ENCODE measurements at places on chromosomes 2 and 18.

GRCh38 chr18:12036201-12036751 lies 55.0 kb downstream of the IMPA2 start:
- no peak for DNase-seq

GRCh38 chr18:26579941-26580618 lies 31.7 kb upstream of the KCTD1 start:
- DNase-seq: no peak

DNA sequence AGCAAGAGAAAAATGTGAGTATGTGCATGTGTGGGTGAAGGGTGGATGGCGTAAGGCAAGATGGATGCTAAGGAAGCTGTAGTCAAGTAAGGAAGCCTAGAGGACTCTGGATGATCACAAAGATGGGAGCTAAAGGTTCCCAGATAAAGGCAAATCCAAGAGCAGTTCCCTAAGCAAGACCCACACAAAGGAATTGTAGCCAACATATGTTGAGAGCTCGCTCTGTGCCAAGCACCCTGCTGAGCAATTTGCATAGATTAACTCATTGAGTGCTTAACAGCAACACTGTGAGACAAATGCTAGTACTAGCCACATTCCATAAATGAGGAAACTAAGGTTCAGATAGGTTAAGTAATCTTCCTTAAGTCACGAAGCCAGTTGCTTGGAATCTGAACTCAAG lies 132.6 kb downstream of the C1D start:
- peak; percentile 4 for DNase-seq

DNA sequence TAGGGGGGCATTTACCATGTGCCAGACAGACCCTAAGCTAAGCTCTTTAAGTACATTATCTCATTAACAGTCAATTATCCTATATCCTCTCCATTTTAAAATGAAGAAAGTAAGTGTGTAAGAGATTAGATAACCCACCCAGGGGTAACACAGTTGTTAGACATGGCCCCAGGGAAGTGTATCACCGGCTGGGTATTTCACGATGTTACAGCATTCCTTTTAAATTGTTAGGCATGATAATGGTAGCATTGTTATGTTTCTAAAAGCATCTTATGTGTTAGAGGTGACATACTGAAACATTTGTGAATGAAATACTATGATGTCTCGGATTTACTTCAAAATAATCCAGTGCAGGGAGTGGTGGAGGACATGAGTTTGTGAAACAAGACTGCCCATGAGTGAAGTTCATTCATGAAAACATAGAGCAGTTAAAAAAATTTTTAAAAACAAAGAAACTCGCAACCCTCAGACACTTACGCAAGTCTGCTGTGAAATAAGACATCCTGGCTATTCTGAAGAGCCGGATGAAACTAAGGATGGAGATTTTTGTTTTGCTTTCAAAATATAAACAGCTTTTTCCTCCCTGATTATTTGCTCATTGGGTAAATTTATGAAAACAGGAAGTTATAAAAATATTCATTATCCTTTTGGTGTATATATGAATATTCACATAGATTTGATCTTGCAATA lies 54.9 kb downstream of the IL1RL2 start:
- DNase-seq: no peak

DNA sequence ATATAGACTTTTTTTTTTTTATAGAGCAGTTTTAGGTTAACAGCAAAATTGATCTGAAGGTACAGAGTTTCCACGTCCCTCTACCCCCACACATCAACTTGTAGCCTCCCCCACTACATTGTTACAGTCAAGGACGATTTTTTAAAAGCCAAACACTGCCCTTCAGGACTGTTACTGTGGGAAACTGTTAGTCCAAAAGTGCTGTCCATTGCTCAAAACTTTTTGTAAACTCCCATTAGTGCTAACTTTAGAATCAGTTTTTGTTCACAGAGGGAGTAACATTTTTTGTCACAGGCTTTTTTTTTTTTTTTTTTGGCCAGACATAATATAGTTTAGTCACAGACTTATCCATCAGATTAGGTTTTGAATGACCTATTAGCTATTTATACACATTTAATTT lies 24.1 kb downstream of the ELP2 start:
- DNase-seq: no peak

- no peak for DNase-seq
These were observed 27.5 kb downstream of the CFAP36 start for GRCh38 chr2:55547001-55547400.

DNA sequence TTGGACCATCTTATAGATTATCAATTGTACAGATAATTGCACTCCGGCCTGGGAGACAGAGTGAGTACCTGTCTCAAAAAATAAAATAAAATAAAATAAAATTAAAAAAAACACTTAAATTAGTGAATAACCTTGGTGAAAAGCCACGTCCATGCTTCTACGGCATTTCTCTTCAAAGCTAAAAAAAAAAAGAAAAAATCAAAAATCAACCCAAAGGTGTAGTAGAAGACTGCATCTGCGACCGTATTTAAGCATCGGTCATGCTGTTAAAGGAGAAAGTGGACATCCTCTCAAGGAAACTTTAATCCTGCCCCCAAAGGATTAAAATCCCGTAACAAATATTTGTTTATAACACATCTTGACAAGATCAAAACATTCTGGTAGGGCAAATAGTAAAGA lies 350 bp upstream of the RNF138 start:
- no peak for DNase-seq

DNA sequence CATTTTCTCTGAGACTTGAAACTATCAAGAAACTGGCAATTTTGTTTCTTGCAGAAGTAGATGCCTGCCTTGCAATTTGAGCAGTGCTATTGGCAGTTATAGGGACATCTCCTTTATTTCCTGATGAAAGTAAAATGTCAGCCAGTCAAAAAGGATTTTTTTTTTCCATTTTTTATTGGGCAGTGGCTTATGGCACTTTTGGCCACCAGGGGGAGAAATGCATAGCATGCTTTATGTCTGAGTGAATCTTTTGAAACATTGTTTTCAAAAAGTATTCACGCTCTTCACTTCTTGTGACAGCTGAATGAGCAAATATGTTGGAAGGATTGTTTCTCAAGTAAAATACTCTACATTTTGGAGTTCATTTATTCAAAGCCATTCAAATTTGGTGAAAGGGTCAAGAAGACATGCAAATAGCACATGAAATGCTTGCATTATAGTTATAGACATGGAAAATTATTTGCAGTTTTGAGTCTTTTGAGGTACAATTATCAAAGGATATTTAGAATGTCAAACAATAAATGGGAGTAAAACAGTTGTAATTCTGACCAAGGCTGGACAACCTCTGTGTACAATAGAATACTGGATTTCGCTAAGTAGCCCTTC lies 491.0 kb downstream of the CDH2 start:
- peak; percentile 61 for DNase-seq

DNA sequence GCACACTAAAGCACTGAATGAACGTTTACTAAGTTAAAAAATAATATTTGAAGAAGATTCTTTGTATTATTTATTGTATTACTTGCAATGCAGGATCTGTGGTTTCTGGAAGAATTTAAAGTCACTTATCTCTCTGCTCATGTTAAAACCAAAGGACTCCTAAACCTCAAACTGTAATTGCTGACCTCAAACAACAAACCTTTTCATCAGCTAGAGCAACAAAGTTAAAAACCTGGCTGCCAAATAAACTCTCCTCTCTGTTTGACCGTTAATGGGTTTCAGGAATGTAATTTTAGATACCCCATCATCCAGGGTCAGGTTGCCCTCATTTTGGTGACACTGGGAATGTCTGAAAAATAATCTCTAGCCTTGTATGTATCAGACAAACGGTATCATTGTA lies 239.1 kb downstream of the TGIF1 start:
- DNase-seq: no peak

GRCh38 chr2:127081826-127082633 lies 24.9 kb downstream of the BIN1 start:
- DNase-seq: no peak

DNA sequence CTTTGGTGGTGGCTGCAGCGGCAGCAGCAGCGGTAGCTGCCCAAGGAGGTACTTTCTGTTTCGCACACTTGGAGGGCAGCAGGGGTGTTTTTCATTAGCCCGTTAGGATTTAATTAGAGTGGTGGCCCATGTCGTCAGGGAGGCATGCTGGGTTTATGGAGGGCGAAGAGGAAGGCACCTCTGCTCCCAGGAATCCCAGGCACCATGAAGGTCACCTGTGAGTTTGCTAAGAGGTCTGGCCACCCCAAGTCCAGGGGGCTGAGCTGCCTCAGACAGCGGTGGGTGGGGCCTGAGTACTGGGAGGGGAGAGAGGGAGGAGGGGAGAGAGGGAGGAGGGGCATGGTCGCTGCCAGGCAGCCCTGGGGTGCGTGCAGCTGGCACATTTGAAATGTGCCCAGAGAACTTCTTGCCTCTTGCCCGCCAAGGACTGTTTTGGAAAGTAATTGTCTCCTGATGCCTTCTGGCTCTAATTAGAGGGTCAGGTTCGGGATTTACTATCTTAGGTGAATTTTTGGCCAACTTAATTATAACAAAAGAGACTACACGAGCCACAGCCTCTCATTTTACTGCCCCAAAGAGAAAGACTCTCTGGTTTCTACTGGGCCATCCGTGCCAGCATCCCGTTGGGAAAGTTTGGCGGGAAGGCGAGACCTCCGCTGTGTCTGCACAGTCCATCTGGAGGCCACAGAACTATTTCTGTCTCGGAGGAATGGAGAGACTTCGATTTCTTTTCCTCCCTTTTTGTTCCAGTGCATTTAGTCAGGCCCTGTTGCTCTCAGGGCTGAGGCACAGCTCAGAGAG lies 62.0 kb downstream of the GLI2 start:
- peak; percentile 68 for DNase-seq

- no peak for DNase-seq
These were observed 58.3 kb upstream of the MAPRE3 start for GRCh38 chr2:26911911-26912861.

DNA sequence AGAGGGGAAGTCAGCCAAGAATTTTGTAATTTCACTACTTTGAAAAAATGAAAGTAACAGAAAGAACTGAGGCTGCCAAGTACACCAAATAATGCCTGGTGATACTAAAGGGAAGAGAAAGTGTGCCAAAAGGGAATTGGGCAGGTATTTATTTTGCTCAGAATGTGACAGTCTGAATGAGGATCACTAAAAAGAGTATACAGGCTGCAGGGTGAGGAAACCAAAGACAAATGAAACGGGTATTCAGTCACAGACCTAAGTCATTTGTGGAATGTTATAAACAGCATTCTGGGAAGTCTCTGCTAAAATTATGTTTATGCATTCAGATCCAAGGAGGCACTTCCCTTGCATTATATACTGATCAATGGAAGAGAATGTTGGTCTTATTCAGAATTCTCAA lies 418.6 kb upstream of the SLC39A10 start:
- DNase-seq: peak; percentile 40

DNA sequence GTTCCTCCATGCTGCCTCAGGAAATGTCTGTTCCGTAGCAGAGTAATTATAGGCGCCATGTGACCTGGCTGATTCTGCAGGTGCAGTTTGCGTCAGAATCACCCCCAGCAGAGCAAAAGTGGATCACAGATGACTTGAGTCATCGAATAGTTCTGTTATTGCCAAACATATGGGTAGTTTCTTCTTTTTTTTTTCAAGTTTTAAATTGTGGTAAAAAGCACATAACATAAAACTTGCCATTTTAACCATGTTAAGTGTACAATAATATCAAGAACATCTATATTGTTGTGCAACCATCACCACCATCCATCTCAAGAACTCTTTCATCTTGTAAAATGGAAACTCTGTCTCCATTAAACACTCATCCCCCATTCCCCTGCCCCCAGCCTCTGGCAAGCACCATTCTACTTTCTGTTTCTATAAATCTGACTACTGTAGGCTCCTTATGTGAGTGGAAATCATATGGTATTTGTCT lies 177.7 kb upstream of the TWIST2 start:
- no peak for DNase-seq

DNA sequence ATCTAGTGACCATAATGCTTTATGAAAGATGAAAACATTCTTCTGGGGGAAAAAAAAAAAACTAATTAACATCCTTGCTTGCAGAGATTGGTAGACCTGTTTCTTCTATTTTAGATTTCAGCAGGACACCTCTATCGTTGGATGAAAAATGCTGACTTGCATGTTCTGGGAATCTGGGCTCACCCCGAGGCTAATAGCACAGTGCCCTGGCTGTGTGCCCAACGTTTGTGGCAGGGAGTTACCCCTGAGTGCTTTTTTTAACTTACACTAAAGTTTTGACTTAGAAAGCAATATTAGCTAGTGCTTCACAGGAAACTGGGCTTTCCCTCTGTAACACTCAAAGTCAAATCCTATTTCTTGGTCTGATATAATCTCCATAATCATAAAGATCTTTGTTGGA lies 233.2 kb downstream of the SLC8A1 start:
- peak; percentile 60 for DNase-seq

DNA sequence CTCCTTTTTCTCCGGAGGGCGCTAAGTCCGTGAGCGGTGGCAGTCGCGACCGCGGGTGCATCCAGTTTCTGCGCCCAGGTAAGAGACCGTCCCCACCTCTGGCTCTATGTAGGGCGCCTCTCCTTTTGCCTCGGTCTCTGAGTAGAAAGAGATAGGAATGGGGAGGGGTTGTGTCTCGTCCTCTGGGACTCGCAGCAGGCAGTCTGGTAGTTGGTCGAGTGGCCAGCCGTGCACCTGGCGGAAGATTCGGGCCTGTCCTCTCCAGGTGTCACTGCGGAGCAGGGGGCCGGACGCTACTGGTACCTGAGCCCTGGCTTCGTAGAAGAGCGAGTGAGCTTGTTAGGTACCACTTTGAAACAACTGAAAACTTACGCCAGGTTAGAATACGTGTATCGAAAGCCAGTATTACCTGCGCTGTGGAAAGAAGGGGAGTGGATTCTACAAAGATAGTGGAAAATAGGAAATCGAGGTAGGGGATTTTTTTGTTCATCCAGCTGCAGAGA lies 403 bp downstream of the MAP2 start:
- no peak for DNase-seq

GRCh38 chr18:3466872-3467271 lies 16.9 kb downstream of the TGIF1 start:
- DNase-seq: no peak

- DNase-seq: no peak
These were observed 4.3 kb downstream of the VAPA start for GRCh38 chr18:9918016-9918680.

DNA sequence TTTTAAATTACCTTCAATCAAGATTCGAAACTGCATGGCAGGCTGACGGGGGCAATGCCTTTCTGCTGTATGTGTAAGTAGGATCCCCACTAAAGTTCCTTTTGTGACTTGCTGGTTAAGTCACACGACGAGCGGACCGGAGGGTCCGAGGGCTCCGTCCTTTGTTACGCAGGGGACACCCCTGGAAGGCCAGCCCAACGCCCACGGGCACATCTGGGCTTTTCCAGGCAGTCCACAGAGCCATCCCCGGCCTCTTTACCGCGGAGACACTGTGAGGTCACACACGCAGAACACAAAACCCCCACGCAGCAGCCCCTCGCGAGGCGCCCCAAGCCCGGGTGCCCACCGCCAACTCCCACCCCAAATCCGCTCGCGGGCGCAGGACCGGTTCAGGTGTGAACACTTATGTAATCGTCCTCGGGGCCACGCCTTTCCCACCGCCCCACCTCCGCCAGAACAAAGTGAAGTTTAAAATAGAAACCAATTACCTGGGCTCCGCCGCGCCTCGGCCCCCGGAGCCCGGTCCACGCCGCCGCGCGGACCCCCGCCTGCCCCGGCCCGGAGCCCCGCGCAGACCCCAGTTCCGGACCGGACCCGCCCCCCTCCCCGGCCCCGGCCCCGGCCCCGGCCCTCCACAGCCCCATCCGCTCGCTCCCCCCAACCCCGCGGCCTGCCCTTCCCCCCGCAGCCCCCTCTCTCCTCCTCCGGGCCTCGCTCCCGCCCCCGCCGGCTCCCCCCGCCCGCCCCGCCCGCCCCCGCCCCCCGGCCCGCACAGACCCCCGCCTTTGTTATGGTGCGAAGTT lies 4.2 kb downstream of the ZNF516 start:
- no peak for DNase-seq

Data from NCI-H446 (cell line).